ENCODE measurements at places on chromosomes 3 and 15.

DNA sequence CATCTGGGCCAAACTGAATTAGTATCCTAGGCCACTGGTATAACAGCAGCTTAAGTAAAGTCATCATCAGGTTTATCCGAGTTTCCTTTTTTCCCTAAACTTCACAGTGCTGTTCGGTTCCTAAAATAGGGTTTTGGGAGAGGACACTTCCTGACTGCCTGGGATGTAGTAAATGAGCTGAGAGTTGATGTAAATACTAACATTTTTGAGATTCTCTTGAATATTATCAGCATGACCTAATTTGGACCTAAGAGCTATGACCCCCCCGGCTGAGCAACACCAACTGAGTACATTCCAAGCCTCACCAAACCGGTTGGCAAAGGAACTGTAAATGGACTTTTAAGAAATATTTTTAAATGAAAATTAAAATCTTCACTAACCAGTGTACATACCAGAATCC, 78.8 kb downstream of the IL5RA start:
- DNase-seq = no peak

- no peak for DNase-seq
Measured at GRCh38 chr15:82159922-82160321, 102.6 kb downstream of the EFL1 start.

DNA sequence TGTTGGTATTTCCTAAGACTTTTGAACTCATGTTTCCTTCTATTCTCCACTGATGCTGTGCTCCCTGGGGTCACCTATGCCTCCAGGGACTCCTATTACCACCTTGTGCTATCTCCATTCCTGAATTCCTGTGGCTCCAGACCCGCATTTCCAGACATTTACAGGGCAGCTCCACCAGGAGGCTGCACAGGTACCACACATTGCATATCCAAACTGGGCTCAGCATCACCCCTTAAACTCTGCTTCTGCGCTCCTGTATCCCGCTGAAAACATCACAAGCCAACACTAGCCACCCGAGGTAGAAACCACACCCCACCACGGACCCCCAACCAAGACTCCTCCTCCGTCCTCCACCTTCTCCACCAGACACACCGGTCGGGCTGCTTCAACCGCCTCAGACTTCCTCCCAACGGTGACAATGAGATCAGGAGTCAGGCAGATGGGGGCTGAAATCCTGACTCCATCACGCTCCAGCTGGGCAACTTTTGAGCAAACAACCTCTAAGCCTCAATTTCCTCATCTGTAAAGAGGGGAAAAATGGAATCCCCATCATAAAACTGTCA, 10.4 kb downstream of the TNK2 start:
- DNase-seq = no peak

DNA sequence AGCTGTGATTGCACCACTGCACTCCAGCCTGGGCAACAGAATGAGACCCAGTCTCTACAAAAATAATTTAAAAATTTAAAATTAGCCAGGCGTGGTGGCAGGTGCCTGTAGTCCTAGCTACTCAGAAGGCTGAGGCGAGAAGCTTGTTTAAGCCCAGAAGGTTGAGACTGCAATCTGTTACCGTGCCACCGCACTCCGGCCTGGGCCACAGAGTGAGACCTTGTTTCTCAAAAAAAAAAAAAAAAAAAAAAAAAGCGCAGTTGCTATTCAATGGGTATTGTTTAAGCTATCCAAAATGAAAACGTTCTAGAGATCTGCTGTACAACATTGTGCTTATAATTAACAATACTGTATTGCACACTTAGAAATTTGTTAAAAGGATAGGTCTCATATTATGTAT, 24.0 kb downstream of the ZNF148 start:
- DNase-seq = no peak

DNA sequence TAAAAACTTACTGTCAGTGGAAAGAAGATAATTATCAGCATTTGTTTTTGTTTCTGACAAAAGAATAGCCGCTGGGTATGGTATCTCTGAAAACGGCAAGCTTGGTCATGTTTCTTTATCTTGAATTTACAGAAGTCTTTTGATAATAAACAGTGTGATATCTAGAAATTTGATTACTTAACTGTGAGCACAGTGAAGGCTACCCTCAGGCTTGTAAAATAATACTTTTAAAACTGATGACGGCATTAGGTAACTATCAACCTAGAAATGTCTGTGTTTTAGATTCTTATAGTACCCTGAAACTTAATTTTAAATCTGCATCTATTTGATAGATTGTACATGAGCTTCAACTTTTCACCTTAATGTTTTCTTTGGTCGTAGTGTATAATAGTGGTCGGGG, 43.4 kb downstream of the NSUN3 start:
- DNase-seq = no peak

DNA sequence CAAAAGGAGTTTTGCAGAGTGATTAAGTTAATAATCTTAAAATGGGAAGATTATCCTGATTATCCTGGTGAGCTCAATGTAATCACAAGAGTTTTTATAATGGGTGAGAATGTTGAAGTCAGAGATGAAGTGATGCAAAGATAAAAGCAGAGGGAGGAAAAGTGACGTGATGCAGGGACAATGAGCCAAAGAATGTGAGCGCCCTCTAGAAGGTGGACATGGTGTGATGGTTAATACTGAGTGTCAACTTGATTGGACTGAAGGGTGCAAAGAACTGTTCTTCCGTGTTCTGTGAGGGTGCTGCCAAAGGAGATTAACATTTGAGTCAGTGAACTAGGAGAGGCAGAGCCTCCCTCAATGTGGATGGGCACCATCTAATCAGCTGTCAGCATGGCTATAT, 569.6 kb upstream of the AGTR1 start:
- DNase-seq = no peak

GRCh38 chr3:113545594-113545993, 13.2 kb downstream of the SIDT1 start:
- no peak for DNase-seq

GRCh38 chr3:12380461-12380860, 91.6 kb downstream of the PPARG start:
- no peak for DNase-seq

GRCh38 chr15:70825841-70826240, 28.1 kb downstream of the LARP6 start:
- DNase-seq = no peak

DNA sequence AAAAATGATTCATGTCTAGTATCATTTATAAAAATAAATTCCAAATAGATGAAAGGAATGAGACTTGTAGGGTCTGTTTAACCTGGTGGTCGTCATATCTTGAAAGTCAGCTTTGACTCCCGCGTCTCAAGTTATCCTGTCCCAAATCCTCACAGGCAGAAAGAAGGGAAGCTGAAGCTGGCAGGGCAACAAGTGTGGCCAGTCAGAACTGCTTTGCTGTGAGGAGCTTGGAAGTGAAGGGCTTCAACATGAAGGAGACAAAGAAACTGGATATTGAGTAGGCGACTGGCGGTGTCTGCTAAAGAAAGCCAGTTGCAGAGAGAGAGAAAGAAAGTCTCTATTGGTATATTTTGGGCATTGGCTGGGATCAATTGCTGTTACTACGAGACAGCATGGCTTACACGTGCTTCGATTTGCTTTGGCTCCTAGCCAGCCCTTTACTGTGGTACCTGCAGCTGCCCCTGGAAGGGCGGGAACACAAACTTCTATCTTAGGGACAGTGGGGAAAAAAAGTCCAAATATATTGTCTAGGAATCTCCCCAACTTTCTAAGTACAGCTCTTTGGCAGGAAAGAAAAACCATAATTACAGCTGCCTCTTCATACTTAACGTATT, 107.2 kb downstream of the CHST2 start:
- no peak for DNase-seq

DNA sequence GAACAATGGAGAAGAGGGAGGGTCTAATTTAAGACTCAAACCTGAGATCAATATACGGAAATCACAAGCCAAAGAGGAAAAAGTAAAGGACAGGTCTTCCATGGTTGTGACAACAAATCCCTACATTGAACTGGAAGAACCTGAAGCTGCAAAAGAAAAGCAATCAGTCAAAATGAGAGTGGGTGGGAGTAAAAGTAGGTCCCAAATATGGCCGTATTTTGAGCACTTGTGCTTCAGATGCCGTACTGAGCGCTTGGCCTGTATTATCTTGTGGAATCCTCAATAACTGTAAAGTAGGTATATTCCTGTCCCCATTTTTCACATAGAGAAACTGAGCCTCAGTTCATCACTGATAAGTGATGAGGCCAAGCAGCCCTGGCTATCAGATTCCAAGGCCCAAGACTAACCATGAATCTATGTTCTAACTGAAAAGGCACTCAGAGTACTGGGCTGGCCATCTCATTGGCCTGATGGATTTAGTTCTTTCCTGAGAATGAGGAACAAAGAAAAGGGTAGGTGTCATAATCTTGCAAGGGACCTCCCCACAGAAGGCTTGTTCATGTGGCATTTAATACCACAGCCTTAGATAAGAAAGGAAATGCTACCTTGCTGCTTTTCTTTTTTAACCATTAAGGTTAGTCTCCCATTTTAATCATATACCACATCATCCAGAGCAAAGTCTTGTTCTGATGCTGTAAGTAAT, 52.5 kb downstream of the LRRN1 start:
- DNase-seq = no peak

GRCh38 chr3:65875393-65876027, 163.2 kb downstream of the MAGI1 start:
- DNase-seq = no peak

- DNase-seq = no peak
Measured at GRCh38 chr15:89150762-89151664, 62.8 kb downstream of the ABHD2 start.

- DNase-seq = no peak
Measured at GRCh38 chr15:84598250-84598649, 2.6 kb upstream of the ZSCAN2 start.

- no peak for DNase-seq
Measured at GRCh38 chr3:159030886-159031679, 229.2 kb downstream of the MFSD1 start.

DNA sequence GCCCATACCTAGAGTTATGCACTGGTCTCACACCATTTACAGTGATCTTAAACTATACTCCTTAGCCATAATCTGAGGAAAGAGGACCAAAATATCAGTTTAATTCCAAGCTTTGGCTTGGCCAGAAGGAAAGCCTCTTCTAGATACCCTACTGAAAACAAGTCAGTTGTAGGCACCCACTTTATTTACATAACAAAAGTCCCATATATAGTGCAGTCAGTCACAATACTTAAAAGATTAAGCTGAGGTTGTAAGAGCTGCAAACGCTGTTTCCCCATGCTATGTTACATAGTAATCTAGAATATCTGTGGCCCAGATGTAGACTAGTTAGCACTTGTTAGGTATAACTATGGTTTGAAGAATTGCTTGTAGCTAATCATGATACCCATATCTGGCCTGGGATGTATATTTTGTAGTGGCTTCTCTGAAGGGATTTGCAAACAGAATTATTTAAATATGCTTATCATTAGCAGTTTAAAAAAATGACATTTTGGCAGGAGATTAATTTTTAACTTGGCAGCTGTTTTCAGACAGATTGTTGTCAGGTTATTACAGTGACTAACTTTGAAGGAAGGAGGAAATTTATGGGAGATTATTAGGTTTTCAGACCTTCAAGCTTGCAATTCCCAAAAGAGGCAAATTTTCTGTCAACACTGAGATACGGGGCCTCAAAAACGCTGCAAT, 160.4 kb upstream of the SLC2A2 start:
- no peak for DNase-seq

- DNase-seq = no peak
Measured at GRCh38 chr3:37520907-37521341, 340.8 kb upstream of the CTDSPL start.

GRCh38 chr3:126538316-126538715, 14.4 kb downstream of the CHST13 start:
- DNase-seq = peak; percentile 11

DNA sequence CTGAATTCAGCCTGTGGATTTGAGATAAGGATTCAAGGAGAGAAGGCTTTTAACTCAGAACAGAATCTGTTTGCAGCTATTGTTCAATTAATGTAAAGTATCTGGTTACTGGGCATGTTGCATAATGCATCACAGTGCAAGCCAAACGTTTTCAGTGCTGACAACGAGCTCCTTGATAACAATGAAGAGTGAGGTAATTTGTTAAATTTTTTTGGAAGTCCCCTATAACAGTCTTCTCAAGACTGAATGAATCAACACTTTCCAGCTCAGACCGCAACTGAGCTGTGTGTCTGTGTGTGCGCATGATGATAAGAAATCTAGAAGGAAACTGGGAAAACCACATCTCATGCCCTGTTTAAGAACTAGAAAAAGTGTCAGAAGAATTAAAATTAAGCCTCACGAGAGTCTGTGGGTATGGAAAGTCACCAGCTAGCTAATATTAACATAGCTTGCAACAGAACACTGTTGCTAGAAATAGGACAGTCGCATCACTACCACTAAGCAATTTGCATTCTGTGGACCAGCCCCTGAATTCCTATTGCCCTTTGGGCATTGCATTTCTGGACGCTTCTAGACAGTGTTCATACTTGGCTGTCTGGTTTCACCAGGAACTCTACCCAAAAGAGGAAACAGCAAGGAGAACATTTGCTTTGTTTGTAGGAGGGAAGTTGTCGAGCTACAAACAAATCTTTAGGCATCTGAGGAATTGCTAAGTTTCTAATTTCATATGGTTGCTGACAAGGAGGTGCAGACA, 43.7 kb upstream of the ATP2C1 start:
- peak; percentile 55 for DNase-seq

GRCh38 chr3:75294124-75294523, 370.0 kb upstream of the FRG2C start:
- DNase-seq = peak; percentile 35

DNA sequence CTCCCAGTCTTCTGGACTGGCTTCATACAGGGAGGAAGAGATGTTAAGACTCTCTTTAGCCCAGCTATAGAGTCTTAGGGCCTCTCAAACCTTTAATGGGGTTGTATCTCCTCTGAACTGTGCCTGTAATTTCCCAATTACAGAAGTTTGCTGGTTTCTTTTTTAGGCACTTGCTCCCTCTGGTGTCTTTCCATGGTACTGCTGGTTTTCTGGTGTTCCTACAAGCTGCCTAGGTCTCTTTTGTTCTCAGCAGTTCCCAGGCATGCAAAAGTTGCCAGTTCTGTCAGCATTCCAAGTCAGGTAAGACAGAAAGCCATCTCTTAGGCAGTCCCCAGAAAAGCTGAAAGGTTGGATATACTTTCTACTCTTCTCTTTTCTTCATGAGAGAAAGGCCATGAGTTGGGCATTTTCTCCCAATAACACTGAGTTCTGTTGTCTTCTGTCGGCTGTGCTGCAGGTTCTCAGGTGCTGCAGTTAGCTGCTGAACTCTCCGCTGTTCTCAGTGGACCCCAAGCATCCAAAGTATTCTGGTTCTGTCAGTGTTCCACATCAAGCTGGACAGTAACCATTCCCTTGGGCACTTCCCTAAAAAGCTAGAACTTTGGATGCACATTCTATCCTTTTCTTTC, 54.4 kb upstream of the EHHADH start:
- peak; percentile 56 for DNase-seq

DNA sequence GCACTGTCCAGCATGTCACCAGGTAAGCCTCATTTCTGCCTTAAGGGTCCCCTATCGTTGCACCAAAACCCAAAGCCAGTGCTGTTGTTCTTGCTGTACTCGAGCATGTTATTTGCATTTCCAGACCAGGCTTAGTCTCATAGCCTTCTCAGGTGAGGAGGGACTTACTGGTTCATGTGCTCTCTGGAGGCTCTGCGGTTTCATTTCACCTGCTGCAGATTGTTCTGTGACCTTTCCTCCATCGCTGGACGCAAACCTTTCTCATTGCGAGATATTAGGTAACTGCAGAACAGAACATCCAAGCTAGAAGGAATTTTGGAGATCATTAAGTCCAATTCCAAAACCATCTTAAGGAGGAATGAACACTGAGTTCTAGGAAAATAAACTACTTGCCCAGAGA, 187.3 kb upstream of the BCL6 start:
- DNase-seq = no peak

- peak; percentile 82 for DNase-seq
Measured at GRCh38 chr15:52139599-52140462, 27.3 kb upstream of the BCL2L10 start.

Measured in BE2C (cell line).